ENCODE measurements at places on chromosomes 5 and 9.

GRCh38 chr9:111730937-111731567, 63.7 kb downstream of the SHOC1 start:
- DNase-seq: no peak

- no peak for DNase-seq
Measured at GRCh38 chr9:95845751-95846150, 29.7 kb upstream of the ERCC6L2 start.

GRCh38 chr9:71072587-71072986, 48.8 kb downstream of the TRPM3 start:
- DNase-seq: no peak

DNA sequence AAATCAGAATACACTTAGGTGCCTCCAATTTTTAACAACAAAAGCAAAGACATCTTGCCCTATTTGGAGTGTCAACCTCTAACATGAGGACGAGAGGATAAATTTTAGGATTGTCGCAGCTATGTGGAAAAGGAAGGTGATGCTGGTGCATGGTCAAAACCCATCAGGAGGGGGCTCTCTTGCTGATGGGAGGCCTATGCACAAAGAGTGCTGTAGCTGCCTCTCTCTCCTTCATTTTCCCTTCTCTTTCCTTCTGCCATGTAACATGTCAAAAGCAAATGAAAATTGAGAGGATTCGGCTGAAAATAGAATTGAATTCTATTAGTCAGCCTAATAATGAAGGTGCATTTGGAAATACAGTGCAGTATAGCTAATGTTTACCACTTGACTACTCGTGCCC, 578.7 kb upstream of the ZNF462 start:
- DNase-seq: no peak

DNA sequence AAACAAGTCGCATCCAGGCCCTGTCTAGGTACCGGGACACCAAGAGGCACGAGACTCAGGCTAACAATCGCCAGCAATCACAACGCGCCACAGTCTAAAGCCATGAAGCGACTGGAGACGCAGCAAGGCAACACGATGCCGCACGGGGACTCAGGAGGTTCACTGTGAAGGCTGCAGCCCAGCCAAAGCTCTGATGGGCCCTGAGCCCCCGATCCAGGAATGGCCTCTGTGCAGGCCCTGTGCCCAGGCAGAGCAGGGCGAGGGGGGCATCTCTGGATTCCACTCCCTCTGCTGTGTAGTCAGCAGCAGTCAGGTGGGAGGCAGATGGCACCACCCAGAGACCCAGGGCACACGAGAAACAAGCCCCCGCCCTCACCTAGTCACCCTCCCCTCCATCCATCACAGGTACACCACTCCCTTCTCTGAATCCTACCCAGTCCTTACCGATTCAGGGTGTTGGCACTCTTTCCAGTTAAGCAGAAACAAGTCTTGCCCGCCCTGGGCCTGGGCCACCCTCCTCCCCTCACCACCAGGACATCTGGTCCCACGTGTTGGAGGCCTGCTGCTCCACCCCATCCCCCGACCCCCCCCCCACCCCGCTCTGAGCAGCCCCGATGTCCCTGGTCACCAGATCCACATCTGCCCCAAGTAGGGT, 1.1 kb downstream of the RALGDS start:
- DNase-seq: no peak

- no peak for DNase-seq
Measured at GRCh38 chr5:54718656-54719055, 201.1 kb downstream of the SNX18 start.

DNA sequence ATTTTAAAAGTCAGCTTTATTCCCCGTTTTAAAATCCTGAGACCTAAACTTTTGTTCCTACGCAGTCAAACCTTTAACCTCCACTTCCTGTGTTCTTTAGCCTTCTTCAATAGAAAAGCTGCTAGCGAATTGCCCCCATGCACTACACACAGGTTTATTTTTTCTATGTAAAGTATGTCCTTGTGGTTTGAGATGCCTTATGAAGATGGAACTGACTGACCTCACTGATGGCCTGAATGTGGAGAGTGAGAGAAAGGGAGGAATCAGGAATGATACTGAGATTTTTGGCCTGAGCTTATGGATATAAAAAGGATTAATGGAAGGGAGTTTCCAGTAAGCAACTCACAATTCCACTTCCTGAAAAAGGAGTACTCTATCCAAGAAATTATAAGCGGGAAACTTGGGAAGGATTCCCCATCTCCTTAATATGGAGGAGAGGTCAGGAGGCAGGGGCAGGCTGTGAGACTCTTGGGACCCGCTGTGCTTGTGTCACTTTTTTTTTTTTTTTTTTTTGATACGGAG, 89.5 kb downstream of the UGCG start:
- no peak for DNase-seq

GRCh38 chr5:142280066-142281007, 44.5 kb downstream of the SPRY4 start:
- DNase-seq: no peak

DNA sequence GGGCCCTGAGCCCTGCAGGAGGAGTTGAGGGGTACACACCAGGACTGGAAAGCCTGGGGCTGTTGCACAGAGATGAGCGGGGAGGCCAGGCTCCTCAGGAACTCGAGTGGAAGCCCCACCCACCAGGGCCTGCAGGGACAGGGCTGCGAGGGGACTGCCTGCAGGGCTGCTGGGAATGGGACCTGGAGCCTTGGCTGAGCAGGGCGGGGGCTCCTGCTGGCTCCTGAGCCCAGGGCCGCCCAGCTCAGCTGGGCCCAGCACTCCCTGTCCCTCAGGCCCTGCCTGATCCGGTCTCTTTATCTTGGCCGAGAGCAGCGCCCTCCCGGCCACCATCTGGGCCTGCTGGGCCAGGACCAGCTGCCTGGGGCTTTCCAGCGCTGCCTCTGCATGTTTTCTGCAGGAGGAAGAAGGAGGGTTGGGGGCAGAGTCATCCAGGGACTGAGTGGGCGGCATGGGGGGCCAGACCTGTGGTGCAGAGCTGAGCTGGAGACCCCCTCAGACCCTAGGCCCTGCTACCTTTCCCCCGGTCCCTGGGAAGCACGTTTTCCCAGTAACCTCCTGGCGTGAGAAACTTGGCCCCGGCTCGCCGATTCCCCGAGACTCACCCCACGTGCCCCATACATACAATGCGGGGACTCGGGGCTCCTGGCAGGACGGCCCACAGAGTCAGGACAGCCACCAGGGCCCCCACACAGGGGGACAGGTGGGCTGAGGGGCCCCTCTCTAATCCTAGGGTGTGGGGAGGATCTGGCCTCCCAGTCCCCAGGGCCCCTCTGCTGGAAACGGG, 9.4 kb downstream of the LCN12 start:
- DNase-seq: no peak

DNA sequence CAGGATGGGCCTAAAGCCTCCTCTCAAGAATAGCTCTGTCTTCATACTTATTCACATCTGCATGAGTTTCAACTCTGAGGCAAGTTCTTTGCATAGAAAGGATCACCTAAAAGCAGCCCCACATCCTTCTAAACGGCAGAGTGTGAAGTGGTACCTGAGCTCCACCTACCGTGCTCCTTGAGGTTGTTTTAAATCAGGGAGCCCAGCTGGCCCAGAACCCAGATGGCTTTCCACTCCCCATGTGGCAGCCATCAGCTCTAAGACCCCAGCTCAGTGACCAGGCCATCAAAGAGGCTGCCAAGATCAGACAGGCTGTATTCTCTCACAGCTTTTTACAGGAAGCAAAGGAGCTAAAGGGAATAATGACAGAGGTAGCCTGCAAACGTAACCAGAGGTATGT, 299.3 kb downstream of the RASEF start:
- no peak for DNase-seq

DNA sequence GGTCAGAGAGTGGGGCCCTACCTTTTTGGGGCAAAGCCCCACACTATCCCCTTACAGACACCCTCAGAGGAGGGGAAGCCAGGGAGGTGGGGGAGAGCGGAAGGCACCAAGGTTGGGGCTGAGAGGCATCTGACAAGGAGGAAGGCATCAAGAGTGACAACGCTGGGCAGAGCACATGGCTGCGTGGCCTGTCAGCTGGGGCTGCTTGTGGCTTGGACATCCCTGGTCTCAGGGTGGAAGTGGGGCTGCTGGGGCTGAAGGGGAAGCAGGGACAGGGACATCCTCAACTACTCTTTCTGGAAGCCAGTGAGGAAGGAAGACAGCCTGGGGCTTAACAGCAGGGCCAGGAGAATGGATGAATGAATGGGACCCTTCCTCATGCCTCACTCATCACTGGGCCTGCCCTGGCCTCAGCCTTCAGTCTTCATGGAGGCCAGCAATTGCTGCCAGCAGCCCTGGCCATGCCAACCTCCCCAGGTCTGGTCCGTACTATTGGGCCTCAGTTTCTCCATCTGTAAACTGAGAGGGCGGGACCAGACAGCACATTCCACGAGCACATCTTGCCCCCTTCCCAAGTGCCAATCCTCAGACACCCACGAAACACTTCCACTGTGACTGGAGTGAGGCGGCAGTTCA, 993 bp upstream of the RALGDS start:
- DNase-seq: no peak

DNA sequence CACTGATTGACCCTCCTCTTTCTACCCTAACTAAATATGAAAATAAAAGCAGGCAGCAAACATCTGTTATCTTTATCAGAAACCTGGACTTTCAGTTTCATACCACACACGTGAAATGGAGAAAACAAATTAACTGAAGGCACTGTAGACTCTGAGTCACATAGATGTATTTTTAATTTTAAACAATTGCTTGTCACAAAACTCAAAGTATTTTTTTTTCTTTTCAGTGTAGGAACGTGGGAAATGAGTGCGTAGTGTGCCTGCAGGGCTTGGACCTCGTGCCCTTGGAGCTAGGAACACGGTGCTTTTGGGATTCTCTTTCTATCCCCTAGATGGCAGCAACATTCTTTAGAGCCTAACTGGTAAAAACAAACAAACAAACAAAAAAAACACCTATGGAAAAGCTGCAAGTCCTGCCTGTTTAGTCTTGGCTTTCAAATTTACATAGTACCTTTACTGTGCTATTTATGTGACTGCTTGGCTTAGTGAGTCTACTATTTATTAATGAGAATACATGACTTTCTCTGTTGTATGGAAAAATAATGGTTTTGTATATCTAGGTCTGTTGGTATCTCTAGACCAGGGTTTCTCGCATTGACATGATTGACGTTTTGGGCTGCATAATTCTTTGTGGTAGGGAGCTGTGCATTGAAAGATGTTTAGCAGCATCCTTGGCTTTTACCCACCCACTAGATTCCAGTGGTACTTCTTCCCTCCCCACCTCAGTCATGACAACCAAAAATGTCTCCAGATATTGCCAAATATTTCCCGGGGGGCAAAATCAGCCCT, 16.8 kb upstream of the ACTBL2 start:
- DNase-seq: peak; percentile 74

GRCh38 chr5:16819522-16820167, 116.4 kb downstream of the MYO10 start:
- no peak for DNase-seq

DNA sequence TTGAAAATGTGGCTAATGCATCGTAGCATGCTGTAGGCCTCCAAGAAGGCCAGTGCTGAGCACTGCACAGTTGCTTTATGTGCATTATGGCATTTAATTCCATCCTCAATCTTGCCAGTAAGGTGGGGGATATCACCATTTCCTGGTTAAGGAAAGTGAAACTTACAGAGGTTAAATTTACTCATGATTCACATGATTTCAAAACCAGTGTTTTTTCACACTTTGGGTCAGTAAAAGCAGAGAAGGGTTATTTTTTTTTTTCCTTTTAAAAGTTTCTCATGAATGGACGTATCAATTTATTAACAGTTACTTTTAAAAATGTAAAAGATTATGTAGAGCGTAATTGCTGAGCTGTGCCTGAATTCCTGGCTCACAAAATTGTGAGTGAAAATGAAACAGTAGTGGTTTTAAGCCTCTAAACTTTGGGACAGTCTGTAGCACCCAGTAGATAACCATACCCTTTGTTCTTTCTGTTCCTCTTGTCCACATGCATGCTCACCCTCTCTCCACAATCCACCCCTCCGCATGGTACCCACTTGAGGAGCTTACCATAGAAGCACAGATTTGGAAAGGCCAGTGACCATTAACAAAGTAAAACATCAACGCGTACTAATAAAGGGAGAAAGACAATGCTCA, 21.2 kb downstream of the MAST4 start:
- DNase-seq: no peak

DNA sequence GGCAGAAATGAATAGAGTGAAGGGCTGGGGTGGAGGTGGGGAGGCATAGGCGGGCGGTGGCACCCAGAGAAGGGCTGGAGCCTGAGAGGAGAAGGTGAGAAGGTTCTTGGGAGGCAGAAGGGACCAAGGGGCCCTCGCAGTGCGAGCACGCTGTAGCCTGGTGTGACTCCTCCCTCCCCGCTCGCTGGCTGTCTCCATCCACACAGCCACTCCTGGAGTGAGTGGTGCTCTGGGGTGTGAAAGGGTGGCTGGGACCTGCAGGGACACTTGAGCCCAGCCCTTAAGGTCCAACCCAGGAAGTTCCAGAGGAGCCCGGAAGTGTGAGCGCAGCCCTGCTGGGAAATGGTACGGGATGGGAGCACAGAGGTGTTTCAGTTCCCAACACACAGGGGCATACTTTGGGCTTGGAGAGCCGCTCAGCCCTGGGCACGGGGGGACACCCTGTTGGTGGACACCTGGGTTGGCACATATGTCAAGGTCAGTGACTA, 9.3 kb upstream of the SCGB3A1 start:
- DNase-seq: no peak

DNA sequence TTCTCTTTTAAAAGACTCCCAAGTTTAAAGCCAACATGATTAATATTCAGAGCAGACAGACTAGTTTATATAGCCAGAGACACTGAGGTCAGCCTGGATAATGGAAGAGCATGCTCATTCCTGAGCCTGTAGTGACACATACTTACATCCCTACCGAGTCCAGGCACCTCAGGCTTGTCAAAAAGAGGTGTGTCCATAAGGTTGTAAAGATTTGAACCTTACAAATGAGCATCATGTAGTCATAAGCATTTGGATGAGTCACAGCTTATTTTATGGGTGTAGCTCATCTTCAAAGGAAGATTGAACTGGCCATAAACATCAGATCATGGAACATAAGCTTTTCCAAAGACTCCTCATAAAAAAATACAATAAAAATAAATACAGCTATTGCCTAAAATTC, 333.5 kb downstream of the EFNA5 start:
- DNase-seq: no peak

DNA sequence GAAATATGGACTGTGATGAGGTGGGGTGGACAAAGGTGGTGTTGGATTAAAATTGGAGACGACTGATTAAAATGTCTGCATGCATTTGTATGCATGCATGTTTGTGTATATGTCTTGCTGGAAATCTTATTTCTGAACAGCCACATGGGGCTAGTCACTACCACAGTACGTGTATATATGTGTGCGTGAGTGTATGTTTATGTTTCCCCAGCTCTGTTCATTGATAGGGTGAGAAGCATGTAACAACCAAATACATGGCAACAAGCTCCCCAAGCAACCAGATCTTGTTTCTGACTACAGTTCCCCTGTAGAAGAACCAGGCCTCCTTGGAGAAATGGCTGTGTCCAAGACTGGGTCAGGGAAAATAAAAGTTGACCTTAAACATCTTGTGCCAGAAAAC, 139.7 kb downstream of the GNA14 start:
- DNase-seq: no peak

All from activated CD4-positive, alpha-beta T cell treated with anti-CD3 and anti-CD28 coated beads, Interleukin-2, amount 10 ng/mL, durations not matched to agents 24 days and 14 days (primary cell).